AG10803 (cell line): ENCODE measurements at places on chromosomes 16 and 17.

- DNase-seq: no peak
These were observed 52.5 kb downstream of the ZFPM1 start for GRCh38 chr16:88505405-88506082.

GRCh38 chr17:31479062-31479408 is 87.6 kb downstream of the RAB11FIP4 start:
- DNase-seq: no peak

DNA sequence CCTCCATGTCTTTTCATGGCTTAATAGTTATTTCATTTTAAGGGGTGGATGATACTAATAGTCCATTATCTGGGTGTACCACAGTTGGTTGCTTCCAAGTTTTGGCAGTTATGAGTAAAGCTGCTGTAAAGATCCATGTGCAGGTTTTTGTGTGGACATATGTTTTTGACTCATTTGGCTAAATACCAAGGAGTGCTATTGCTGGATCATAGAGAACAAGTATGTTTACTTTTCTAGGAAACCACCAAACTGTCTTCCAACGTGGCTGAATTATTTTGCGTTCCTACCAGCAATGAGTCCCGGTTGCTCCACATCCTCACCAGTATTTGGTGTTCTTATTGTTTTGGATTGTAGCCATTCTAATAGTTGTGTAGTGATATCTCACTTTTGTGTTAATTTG is 181.9 kb downstream of the SPECC1 start:
- peak; percentile 93 for DNase-seq

DNA sequence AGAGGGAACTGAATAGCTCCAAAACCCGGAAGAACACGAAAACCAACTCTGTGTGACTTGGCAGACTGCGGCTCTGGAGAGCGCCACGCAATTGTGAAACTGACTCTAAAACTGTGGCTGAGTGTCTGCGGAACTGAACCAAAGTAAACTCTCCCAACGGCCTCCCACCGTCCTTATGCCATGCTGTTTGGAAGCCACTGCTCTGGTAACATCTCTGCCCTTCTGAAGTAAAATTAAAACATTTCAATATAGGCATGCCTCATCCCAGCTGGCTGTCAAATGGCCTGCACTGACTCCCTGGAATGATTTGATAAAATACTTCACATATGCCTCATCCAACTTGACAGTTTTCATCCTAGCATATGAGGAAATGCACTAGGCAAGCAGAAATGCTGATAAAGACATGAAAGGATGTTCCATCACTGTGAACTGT is 70.2 kb downstream of the PARN start:
- DNase-seq: no peak

DNA sequence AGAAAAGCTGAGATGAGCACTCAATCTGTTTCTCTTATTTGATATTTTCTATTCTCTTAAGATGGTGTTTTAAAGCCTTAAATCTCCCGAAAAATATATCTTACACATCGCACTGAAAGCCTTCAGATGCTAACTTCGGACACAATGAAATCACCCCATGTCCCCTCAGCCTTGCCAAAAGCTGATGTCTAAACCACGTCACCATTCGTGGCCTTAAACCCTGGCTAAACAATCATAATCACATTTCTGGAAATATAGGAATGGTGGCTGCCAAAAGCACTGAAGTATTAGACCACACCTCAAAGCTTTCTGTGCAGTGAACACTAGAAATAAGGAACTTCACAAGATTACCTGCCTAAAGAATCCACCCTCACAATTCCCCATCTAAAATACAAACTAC is 402.7 kb downstream of the SOX9 start:
- no peak for DNase-seq

DNA sequence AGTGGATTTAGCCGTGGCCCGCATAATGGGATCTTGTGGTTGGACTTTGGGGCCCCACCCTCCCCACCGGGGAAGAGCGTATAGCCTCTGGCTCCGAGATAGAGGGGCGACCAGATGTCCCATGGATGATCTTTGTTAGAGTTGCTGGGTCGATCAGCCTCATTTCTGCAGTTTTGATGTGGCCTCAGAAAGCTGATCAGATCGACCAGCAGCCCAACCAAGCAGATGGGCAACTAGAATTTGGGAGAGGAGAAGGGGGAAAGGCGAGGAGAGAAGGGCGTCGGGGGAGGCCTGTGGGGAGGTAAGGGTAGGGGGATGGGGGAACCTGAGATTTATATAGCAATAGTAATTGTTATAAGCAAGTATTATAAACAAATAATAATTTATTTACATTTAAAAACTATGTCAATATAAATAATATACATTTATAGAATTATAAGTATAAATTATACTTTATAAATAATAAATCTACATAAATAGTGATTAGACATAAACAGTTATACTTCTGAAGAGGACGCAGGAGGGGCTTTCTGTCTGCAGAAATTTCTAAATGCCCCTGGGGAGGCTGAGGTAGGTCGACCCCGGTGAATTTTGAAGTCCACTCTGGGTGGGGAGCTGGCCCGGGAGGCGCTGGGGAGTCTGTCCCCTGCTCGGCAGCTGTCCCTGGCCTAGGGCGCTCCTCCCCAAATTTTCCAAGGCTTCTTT is 136.3 kb downstream of the KCNJ12 start:
- DNase-seq: no peak

- DNase-seq: peak; percentile 38
These were observed 47.7 kb upstream of the LCMT1 start for GRCh38 chr16:25063865-25064264.

DNA sequence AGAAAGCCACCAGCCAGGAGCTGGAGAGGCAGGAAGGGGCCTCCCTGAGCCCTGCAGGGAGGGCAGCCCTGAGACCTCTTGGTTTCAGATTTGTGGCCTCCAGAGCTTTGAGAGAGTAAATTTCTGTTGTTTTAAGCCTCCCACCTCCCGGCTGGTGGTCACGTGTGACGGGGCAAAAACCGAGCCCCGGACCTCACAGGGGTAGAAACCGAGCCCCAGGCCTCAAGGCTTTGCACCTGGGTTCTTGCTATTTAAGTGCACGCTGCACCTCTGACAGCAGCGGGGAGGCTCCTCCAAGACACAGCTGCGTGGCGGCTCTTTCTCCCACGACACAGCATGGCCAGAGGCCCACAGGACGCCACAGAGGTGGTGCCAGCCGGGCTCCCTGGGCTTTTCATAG is 17.4 kb upstream of the ZC3H18 start:
- DNase-seq: no peak

DNA sequence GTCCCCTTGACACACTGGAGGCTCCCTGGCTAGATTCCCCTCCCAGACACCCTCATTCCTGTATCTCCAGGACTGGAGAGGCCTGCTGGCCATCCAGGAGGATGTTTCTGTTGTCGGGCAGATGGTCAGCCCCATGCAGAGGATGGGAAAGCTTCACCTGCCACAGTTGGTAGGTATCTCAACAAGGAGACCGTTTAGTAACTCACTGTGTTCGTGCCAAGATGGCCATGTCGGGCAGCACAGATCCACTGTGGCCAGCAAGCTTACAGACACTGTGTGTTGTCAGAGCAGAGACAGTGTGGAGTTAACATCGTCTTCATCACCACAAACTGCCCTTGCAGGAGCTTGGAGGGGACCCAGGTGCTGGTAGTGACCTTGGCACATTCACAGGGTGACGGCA is 390.9 kb downstream of the SEC14L1 start:
- no peak for DNase-seq

DNA sequence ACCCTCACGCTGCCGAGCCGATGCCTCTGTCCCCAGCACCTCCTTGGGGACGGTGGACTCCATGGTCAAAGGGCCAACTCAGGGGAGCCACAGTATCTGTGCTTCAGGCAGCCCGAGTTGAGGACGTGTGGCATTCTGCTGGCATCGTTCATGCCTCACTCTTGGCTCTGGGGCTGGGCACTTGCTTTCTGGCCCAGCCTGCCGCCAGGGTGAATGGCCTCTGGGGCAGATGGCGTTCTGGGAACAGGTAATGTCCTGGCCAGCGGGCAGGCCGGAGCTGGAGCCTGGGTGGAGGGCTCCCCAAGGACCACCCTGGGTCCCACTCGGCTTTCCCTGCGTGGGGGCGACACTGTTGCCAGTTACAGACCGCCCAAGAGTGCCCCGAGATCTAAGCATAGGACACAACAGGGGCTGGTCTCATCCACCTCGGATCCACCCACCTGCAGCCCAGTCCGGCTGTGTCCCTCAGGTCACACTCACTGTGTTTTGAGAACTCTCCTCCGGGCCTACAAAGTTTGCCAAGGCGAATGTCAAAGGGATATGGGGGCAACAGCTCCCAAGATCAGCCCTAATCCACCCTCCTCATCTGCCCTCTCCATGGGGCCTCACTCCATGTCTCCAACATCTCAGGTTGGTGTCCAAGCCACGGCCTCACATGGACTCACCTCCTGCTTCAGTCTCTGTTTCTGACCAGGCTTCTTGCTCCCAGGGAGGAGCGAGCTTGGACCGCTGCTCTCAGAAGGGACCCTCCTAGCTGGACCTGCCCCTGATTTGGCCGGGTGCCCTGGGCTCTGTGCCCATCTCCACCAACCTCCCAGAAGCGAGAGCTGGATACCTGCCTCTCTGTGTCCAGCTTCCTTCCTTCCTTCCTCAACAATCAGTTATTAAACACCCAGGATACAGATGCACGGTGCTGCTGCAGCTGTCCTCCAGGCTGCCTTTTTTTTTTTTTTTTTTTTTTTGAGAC is 60.8 kb downstream of the TMEM235 start:
- no peak for DNase-seq

- DNase-seq: no peak
These were observed 73.3 kb downstream of the RBBP6 start for GRCh38 chr16:24612656-24613055.

GRCh38 chr16:87327798-87328495 is 10.8 kb upstream of the C16orf95 start:
- DNase-seq: no peak

DNA sequence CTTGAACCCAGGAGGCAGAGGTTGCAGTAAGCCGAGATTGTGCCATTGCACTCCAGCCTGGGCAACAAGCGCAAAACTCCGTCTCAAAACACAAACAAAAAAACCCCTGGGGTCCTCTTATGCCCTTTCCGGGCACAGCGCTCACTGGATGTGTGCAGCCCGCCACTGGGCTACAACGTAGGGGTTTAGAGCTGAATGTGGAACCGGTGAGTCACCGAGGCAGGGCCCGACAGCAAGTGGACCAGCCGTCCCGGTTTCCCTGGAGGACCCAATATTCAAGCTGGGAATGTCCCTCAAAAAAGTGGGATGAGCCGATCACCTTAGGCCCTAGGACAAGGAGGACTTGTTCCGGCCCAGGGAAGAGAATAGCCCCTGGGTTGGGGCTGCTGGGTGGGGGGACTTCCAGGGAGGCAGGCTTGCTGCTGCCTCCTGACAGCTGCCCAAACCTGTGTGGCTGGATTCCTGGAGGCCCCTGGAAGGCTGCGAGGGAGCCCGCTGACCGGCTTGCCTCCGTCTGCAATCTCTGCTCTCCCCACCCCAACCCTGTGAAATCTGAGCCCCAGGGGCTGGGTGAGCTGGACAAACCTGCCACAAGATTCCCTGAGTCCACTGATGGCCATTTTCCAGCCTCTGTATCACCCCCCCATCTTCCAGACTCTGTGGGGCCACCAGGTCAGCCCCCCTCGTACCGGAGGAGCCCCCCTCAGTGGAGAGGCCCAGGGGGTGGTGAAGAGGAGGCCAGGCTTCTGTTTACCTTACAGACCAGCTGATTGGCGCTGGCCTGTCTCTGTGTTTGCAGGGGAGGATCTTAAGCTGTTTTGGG is 2.9 kb upstream of the CLDN9 start:
- DNase-seq: no peak

GRCh38 chr17:40121181-40122135 is at the start of gene MSL1:
Gene MSL1 (plus strand): TSS chr17:40121971. CDS start chr17:40122613, 642 bp downstream.
- DNase-seq: peak; percentile 76
